LHCN-M2 (cell line): ENCODE measurements at places on chromosomes 7 and 10.

- no peak for DNase-seq
Measured at GRCh38 chr7:103658055-103659005, 212.3 kb upstream of the SLC26A5 start.

GRCh38 chr10:17453373-17454091 is 863 bp downstream of the ST8SIA6 start:
- DNase-seq = peak; percentile 18

GRCh38 chr7:111057066-111057465 is 33.9 kb upstream of the LRRN3 start:
- DNase-seq = no peak

- no peak for DNase-seq
Measured at GRCh38 chr10:92689663-92690210, at the start of gene HHEX. HHEX (plus strand) TSS chr10:92689955; CDS start chr10:92689987, 32 bp downstream.

- no peak for DNase-seq
Measured at GRCh38 chr10:49005270-49005669, 65.6 kb upstream of the LRRC18 start.

DNA sequence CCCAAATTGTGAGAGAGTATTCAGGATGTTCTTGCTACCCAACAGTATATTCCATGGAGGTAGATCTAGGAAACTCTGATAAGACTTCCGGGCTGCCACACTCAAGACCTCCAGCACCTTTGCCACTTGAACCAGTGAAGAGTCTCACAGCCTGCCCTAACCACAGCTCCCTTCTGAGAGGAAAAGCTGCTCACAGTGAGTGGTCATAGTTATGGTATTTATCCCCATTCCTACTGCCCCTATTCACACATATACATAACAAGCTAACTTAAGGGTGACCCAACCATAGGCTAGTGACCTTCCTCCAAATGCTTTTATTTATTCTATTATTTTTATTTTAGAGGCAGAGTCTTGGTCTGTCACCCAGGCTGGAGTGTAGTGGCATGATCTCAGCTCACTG is 156.3 kb downstream of the PTEN start:
- no peak for DNase-seq

DNA sequence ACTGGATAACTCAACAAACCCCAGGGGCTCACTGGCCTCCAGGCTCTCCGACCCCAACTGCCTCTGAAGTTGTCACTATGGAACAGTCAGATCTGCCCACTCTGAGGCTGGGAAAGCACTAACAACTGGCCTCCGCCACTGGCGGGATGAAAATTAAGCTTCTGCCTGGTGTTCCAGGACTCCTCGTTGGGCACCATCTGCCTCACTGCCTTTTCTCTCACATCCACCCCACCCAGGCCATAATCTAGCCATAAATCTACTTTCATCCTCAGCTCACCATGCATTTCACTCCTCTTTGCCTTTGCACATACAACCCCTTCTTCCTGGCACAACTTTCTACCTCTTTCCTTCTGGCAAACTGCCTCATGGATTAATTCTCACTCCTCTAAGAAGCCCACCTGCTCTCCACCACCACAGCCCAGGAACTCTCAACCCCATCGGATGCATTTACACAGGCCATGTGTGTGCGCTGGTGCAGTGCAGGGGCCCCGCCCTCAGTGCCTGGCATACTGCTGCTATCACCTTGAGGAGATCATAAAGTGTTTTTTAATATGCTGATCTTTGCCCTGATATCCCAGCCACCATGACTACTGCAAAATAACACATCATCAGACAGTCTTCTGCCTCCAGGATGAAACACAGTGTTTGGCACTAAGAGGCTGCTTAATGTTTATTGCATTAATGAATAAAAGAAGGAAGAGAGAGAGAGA is 4.0 kb downstream of the CDHR1 start:
- no peak for DNase-seq

GRCh38 chr7:42240416-42240815 is 3.4 kb upstream of the GLI3 start:
- DNase-seq = no peak

GRCh38 chr7:30472784-30473775 is 5.5 kb downstream of the NOD1 start:
- DNase-seq = no peak

- DNase-seq = no peak
Measured at GRCh38 chr10:132471484-132471883, 66.1 kb upstream of the INPP5A start.

DNA sequence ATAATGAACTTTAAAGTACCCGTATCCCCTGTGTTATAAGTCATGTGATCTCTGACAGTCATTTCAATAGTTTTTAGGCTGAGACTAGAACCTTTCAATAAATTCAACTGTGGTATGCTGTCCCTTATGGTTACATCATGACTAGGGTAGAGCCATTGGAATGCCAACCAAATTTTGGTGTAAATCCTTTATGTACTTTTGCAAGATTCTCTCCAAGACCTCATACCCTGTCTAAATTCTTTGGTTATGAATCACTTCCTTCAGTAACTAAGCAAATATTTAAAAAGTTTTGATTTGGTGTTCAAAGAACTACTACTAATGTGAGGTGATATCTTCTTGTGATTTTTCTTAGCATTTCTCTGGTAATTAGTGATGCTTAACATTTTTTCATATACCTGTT is 20.8 kb upstream of the OR6B1 start:
- DNase-seq = peak; percentile 95

- no peak for DNase-seq
Measured at GRCh38 chr7:55296070-55296469, 69.1 kb upstream of the LANCL2 start.

DNA sequence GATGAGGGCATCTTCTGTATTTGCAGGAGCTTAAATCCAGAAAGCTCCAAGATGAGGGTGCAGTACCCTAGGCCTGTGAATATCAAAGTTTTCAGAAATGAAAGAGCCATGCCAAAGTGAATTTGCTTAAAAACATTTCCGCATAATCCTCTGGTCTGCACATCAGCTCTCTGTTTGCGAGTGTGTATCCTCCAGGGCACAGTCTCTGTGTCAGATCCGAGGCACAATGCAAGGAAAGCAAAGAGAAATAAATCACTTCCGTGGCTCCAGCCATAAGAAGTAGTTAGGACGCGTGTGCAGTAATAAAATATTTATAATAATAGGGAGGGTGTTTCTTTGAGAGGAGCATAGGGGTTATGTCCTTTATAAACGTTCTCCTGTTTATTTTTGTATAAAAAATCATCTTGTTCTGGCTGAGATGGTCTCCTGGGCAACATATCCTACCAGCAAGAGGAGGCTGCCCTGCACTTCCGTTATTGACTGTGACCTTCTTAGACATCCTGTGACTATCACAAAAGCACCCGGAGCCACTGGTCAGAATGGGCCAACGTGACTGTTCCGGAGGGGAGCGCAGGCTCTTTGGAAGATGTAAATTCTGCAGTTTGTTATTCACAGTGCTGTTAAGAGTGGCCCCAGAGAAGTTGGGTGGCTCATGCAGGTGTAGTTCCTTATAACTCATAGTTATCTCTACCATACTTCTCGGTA is 667.6 kb upstream of the FOXK1 start:
- DNase-seq = no peak

DNA sequence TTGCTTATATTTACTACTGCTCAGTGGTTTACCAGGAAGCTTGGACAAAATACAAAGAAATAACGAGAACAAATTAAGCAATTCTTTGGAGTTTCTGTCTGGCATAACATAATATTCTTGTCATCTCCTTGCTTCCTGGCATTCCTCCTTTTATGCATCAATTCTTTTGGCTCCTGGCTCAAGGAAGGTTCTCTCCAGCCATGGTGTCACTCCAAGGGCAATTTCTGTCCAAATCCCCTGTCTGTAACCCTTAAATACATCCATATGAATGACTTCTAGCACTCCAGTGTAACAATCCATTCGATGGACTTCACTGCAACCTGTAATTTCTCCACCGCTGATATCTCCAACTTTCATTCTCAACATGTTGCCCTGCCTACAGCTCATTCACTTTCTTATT is 617.7 kb upstream of the ANKRD30A start:
- no peak for DNase-seq

DNA sequence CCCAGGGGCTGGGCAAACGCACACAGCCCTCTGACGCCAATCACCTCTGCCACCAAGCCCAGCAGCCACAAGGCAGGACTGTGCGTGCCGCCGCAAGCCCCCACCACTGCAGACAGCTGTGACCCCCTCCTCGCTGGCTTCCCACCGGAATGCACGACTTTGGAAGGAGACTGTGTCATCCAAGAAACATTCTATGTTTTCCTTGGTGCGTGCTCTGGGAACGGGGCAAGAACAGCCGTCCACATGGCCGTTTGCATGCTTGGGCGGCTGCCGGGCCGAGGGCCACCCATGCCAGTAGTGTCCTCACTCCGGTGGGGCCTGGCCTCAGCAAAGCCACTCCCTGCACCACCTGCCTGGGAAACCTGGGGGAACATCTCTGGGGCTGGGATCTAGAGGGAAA is 17.6 kb upstream of the ELN start:
- DNase-seq = peak; percentile 83

DNA sequence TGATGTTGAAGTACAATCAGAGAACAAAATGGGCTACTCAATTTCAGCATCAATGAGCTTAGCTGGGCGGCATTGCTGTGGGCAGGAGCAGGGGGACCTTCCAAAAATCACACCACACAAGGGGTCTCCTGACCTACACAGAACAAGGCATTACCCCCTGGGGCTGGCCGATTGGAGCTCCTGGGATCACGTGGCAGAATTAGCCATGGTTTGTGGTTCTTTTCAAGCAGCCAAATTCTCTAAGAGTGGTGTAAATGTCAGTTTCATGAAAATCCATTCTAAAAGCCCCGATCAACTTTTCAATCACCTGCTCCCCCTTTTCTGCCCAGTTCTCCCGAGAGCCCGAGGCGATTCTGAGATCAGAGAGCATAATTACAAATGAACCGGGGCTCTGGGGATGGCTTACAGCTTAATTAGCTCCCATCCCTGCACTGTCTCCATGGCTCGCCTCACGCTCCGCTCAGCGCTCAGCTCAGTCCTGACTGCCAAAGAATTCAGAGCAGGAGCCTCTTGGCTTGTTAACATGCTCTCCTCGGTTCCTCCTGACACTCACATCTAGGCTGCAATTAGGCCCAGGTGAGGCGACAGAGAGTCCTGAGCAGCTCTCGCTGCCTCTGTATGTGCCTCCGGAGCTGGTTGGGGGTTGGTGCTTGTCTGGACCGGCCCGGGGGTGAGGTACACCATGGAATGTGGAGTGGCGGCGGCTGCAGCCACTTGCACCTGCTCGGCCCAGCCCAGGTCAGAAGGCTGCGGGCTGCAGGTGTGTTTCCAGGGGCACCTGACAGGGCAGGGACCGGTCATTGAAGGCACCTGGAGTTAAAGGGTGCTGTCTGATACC is 111.8 kb downstream of the WDR11 start:
- DNase-seq = no peak

- peak; percentile 79 for DNase-seq
Measured at GRCh38 chr10:119316729-119317097, 109.3 kb downstream of the GRK5 start.

DNA sequence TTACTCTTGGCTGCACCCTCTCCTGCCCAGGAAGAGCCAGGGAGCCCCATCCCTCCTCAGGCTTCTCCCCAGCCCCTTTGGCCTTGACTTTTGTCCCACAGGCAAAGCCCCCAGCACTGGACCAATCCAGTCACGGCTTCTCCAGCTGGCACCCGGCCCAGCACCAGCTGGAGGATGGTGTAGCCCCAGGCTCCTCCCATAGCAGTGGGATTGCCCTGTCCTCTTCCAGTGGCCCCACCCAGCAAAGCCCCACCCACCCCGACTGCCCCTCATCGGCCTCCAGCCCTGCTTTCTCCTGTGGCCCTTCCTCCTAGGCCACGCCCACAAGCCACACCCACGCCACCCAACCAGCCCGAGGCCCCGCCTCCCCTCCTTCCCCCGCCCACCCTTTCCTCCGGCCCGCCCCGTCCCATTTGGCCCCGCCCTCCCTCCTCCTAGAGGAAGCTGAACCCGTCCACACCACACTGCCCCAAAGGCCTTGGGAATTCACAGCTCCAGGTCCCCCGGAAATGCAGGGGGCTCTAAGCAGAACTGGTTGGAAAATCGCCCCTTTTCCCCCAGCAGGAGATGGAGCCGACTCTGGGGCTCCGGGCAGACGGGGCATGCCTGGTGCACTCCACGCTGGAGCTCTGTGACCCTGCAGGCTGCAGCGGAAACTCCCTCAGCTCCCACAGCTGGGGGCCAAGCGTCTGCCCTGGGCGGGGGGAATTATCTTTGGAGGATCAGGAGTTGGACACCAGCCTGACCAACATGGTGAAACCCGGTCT is 25.2 kb downstream of the GET4 start:
- DNase-seq = peak; percentile 72

GRCh38 chr10:42952931-42953683 is 123.8 kb upstream of the RET start:
- no peak for DNase-seq

DNA sequence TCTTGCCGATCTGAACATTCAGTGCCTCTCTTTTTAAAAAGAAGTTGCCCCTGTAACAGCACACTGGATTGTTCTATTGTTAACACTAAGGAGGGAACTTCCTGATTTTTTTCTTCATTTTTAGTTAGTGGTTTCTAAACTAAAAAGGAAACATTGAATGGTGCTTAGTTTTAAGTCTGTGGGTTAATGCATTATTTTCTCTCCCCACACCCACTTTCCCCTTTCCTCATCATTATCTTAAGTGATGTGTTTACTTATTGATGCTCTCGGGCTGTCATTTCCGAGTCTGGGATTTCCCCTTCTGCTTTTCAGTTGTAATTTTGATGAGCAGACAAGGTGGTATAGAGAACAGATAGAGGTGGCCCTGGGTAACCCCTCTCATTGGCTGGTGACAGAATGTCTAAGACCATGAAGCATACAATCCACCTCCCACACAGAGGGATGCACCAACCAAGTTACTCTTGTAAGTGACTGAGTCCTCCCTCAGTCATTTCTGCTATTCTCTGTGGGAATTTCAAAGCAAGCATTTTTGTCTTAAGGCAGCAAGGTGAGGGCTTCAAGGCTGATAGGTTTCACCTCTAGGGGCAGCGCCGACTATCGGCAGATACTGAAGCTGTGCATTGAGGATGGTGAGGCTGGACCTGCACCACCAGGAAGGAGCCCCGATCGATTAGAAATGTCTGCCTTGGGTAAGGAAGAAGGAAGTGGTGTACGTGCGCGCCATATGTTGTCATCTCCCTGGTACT is 49.5 kb downstream of the CHN2 start:
- no peak for DNase-seq

GRCh38 chr10:125823663-125824251 is 411 bp downstream of the BCCIP start:
- peak; percentile 16 for DNase-seq
